ENCODE measurements at places on chromosomes 7 and 10.

DNA sequence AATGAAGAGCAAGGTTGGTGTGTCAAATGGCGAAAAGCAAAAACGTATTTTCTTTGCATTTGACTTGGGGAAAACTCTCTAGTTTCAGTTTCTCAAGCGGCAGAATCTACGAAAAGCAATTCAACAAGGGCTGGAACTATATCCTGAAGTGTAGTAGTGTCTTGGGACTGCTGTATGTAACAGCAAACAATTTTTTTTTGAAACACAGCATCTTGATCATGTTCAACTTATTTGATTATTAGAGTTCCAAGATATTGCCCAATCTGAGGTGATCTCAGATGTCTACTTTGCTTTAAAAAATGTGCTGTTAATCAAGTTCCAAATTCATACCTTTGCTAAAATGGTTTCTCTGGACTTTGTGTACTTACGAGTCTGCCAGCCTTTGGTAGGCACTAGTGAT lies 120.6 kb downstream of the ZWINT start:
- no peak for DNase-seq

DNA sequence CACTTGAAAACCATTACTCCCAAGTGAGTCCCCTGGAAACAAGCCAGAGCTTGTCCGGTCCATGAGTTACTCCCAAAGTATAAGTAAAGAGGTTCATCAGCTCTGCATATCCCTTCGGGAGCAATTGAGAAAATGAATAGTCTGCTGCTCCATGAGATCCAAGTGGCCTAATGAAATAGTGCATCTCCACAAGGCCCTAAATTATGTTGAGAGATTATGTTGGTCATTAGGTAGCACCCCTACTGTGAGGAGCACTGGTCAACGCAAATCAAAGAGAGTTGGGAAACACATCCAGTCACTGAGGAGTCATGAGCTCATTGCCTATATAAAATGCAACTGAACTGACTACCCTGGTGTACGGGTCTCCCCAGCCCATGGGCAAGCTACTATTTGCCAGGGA lies 205.5 kb upstream of the AOAH start:
- no peak for DNase-seq

- no peak for DNase-seq
These were observed 11.7 kb downstream of the CREB5 start for GRCh38 chr7:28423918-28424514.

DNA sequence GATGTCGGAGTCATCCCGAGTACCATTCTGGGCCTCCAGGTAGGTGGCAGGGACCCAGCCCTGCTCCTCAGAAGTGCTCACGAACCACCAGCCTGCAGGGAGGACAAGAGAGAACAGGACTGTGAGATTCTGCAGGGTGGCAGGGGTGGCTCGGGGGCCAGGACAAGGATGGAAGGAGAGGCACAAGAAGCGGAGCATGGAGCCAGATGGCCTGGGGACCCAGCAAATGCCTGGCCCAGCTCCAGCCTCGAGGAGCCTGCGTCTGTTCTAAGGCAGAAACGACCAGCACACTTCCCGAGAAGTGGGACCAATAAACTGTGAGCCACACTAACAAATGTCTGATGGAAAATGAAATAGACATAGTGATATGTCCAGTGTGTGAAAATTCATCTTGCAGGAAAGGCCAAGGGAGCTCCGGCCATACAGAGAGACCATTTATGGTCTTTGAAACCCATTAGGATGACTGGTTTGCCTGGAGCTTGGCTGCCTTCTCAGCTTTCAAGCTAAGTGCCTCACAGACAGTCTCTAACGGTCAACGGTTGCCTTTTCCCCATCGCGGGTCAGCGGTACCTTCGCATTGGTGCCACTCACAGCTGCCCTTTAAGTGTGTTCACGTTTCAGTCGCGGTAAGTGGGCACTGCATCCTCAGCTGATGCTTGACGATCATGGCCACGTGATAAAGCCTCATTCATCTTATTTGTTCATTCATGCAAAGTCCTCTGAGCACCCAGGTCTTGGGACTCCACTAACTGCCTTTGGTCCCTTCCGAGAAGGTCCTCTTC lies 133.8 kb downstream of the NEURL1 start:
- DNase-seq: no peak

GRCh38 chr7:100892364-100893317 lies 3.0 kb downstream of the ACHE start:
- no peak for DNase-seq

DNA sequence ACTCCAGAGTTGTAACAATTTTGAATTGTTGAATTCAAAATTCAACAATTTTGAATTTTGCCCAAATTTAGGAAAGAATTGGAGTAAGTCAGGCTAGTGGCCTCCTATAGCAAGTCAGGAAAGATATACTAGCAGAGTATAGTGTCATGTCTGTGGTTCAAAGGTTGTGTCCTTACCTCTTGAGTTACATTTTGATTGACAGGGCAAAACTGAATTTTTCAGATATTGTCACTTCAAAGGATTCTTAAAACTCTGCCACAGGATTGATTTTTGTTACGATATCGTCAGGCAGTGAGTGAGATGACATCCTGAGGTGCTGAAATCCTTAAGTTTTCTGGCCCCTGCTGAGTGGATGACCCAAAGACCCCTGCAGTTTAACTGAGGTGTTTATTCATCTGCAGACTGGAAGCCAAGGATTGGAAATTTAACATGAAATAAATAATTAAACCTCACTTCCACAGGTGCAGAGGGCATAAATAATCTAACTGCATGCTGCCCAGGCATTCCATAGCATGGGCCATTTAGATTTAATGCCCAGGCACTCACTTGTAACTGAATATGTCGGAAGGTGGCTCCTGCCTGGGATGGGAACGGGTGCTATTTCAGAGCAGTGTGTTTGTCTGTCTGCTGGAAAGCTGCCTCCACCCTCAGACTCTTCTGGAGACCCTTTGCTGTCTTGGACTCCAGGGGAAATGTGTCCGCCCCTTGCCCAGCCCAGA lies 50.8 kb downstream of the RBM20 start:
- DNase-seq: no peak

- DNase-seq: no peak
These were observed 47.5 kb downstream of the CCDC172 start for GRCh38 chr10:116371737-116372136.

Data from DMS153 (cell line).